ENCODE measurements at places on chromosomes 4 and X.

GRCh38 chr4:103156106-103156505 lies 42.0 kb downstream of the CENPE start:
- no peak for DNase-seq

DNA sequence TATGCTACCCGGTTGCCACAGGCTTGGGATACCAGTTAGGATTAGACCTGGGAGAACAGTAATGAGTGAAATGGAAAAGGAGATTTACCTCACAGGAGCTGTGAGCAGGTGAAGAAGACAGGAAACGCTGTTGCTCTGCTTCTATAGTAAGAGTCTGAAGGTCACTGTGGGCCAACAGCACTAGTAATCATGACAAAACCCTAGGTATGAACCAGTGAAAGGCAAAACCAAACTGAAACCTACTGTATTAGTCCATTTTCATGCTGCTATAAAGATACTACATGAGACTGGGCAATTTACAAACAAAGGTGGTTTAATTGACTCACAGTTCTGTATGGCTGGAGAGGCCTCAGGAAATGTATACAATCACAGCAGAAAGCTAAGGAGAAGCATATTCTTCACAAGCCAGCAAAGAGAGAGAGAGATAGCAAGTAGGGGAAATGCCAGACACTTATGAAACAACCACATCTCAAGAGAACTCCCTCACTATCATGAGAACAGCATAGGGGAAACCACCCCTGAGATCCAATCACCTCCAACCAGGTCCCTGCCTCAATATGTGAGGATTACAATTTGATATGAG lies 736.7 kb upstream of the INTU start:
- no peak for DNase-seq

- DNase-seq: no peak
Observed at GRCh38 chrX:54306379-54306778, 51.5 kb downstream of the WNK3 start.

GRCh38 chr4:144787365-144788258 lies 141.7 kb downstream of the HHIP start:
- DNase-seq: no peak

- DNase-seq: no peak
Observed at GRCh38 chrX:153517423-153517822, at the start of gene ATP2B3. ATP2B3 (plus strand) TSS chrX:153517642; CDS start chrX:153536248, 18,606 bp downstream.

DNA sequence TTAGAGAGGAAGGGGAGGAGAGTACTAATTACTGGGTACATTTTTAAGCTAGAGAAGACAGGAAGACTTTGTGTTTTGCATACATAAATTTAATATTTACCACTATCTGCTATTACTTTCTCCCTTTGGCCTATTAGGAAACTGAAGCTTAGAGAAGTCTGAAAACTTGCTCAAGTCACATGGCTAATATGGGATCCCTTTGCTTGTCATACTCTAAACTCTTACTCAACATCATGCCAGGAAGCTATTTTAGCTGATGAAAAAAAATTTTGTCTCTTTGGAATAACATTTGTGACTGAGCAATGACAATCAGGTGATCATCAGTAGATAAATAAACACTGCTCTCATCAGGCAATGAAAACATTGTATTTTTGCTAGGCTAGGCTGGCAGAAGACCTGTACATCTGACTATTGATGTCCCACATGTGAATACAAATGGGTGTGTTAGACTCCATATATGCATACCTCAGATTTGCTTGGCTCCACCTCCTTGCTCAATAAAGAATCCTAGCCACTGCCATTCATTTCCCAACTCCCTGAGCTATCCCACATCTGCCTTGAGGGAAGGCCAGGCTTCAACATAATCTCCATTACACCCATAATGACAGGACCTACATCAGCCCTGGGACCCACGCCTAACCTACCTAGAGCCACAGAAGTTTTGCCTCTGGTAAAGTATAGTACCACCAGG lies 17.0 kb upstream of the DCLK2 start:
- no peak for DNase-seq
